ENCODE measurements at places on chromosomes 2 and 18. TPM values are rescaled to one million over a fixed set of nuclear protein-coding genes. Genes with fewer than 3 reads are reported as not detected.
A peak's percentile ranks its signal among the peaks of the same experiment; 100 is the strongest.

GRCh38 chr2:13638181-13638580, 921.4 kb downstream of the TRIB2 start:
- no peaks in the 10 kb centered on the region for H3K36me3 ChIP-seq
- no peak overlapping the region for H3K4me3 ChIP-seq
- H3K27me3 ChIP-seq = no peaks in the 10 kb centered on the region

DNA sequence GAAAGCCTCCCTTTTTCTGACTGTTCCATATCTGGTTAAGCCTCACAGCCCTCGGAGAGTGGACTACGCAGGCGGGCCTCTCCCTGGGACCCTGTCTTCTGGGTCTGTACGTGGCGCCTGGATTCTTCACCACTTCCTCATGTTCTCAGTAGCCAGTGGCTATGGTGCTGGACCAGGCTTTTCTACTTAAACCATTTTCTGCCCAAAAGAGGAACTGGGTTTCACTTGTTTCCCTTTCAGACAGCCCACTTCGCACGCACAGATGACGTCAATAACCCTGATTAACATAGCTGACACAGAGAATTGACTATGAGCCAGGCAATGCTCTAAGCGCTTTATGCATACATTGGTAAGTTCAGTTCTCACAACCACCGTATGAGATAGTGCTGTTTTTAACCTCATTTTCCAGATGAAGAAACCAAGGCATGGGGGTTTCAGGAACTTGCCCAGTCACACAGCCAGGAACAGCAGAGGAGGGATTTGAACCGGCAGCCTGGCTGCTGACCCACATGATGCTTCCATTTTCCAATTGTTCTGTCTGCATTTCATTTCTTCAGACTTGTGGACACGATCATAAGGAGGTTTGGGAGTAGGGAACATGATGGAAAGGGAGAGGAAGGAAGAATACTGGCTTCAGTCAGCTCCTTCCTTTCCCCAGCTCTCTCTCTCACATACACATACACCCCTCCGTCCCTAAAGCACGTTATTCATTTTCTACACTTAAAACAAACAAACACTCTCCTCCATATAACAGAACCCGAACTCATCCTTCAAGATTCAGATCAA, 41.7 kb downstream of the MYOM1 start:
- peak overlapping the region; percentile 80 for H3K27ac ChIP-seq
- peaks cover 40% of the 10 kb centered on the region for H3K36me3 ChIP-seq
- H3K27me3 ChIP-seq = no peaks in the 10 kb centered on the region
- peaks cover 11% of the 10 kb centered on the region for H3K4me1 ChIP-seq
- no peak overlapping the region for H3K4me3 ChIP-seq

- H3K4me1 ChIP-seq = no peaks in the 10 kb centered on the region
- H3K27me3 ChIP-seq = no peaks in the 10 kb centered on the region
- no peak overlapping the region for H3K4me3 ChIP-seq
- no peaks in the 10 kb centered on the region for H3K36me3 ChIP-seq
- H3K27ac ChIP-seq = no peak overlapping the region
These were observed 25.5 kb upstream of the SOCS6 start for GRCh38 chr18:70263336-70263735.

Gene LBX2
- not detected for total RNA-seq

Gene CDKL4
- total RNA-seq = 0.44 TPM

- H3K27me3 ChIP-seq = no peaks in the 10 kb centered on the region
- no peak overlapping the region for H3K4me3 ChIP-seq
- H3K36me3 ChIP-seq = no peaks in the 10 kb centered on the region
These were observed 74.1 kb upstream of the FOSL2 start for GRCh38 chr2:28318462-28319117.

- H3K27me3 ChIP-seq = no peaks in the 10 kb centered on the region
- H3K4me1 ChIP-seq = no peaks in the 10 kb centered on the region
- H3K36me3 ChIP-seq = no peaks in the 10 kb centered on the region
- H3K27ac ChIP-seq = no peak overlapping the region
- no peak overlapping the region for H3K4me3 ChIP-seq
These were observed 114.1 kb upstream of the MYCN start for GRCh38 chr2:15826273-15826717.

GRCh38 chr2:75348307-75348706, 149.0 kb upstream of the TACR1 start:
- H3K27ac ChIP-seq = no peak overlapping the region
- no peak for DNase-seq
- H3K4me3 ChIP-seq = no peak overlapping the region

Gene C2orf92
- total RNA-seq = 3.6 TPM

DNA sequence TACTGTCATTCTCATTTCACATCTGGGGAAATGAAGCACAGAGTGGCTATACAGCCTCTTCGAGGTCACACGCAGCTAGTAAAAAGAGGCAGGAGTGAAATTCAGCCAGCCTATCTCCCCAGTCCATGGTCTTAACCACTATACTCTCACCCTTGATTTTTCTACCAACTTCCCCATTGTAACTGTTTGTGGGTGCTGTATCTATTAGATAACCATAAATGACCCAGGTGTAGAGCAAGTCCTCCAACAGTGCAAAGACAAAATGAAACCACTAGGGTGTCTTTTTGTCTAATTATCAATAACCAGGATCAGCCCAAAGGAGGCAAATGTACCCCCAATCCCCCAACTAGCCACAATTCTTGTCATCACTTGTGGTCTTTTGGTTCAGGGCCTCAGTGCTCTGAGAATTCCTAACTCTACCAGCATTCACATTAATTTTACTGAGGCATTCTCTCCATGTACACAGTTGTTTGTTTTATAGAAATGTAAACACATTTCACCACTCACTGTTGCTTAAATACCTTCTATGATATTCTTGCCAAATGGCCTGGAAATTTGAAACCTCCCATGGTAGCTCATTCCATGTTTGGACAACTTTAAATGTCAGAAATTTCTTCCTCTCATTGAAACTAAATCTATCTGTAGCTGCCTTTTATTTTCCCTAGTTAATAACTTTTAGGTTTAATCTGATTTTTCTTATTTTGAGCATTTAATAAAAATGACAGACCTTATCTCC, 58.7 kb downstream of the SLC40A1 start:
- peak overlapping the region; percentile 63 for H3K27ac ChIP-seq
- H3K4me3 ChIP-seq = no peak overlapping the region
- H3K27me3 ChIP-seq = no peaks in the 10 kb centered on the region
- DNase-seq = no peak
- no peaks in the 10 kb centered on the region for H3K36me3 ChIP-seq

DNA sequence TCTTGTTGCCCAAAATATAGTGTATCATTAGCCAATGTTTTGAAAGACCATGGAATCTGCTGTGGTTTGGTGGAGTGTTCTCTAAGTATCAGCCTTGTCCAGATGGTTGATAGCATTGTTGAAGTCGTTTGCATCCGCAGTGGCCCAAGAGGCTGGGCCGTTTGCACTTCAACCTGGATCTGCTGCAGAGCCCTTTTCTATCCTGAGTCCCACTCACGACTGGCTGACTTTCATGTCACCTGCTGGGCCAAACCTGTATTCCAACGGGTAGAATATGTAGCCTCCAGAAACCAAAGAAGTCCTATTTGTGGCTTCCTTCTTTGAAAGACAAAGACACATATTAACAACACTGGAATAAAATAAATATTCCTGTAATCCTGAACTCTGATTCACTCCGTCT, 1154.1 kb downstream of the RPIA start:
- no peak overlapping the region for H3K4me3 ChIP-seq
- H3K4me1 ChIP-seq = no peaks in the 10 kb centered on the region
- no peaks in the 10 kb centered on the region for H3K27me3 ChIP-seq
- no peaks in the 10 kb centered on the region for H3K36me3 ChIP-seq

Gene ST8SIA5
- total RNA-seq = 6.7 TPM

Gene ABHD3
- total RNA-seq = 5.4 TPM

Gene KRTCAP3
- total RNA-seq = not detected

Gene SUPT7L
- total RNA-seq = 23.5 TPM

Gene LOXHD1
- total RNA-seq = 0.12 TPM

Gene UGT1A1
- not detected for total RNA-seq

- no peaks in the 10 kb centered on the region for H3K36me3 ChIP-seq
- no peak overlapping the region for H3K27ac ChIP-seq
- H3K27me3 ChIP-seq = no peaks in the 10 kb centered on the region
- H3K4me1 ChIP-seq = no peaks in the 10 kb centered on the region
- H3K4me3 ChIP-seq = no peak overlapping the region
These were observed 38.9 kb upstream of the LPIN2 start for GRCh38 chr18:3051718-3052410.

Gene DCC
- not detected for total RNA-seq

GRCh38 chr2:219272356-219272755, 6.8 kb upstream of the DNAJB2 start:
- H3K4me3 ChIP-seq = no peak overlapping the region
- H3K27me3 ChIP-seq = no peaks in the 10 kb centered on the region
- DNase-seq = no peak
- no peak overlapping the region for H3K27ac ChIP-seq
